ENCODE measurements at places on chromosomes 6 and 20. TPM values are rescaled to one million over a fixed set of nuclear protein-coding genes. Genes with fewer than 3 reads are reported as not detected.

DNA sequence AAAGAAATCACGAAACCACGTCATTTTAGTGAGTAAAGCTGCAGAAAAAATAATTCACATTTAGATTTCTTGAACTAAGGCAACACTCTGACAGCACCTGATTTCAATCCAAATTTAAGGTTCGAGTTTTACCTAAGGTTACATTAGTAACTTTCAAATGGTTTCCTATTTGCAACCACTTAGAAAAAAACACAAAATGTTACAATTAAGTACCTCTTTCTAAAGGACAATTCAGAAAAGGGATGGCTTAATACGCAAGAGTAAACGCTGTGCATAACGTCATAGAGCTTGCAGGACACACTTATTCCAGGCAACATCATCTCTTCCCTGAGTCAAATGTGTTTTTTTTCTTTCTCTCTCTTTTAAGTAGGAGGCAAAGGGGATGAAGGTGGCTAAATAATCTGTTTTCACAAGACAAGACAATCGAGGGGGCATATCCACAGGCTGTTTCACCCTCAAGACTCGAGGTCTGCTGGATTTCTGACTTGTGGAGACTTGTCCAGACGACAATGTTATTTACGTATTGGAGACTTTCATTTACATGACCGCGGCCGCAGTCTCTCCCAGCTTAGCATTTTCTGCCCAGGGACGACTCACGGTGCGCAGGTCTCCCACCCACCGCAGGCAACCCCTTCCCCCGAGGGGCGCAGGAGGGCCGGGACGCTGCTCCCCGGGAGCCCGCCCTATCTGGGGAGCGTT, 86.0 kb downstream of the SESN1 start:
- H3K36me3 ChIP-seq, result no peaks in the 10 kb centered on the region
- H3K4me3 ChIP-seq, result peak overlapping the region; percentile 68
- DNase-seq, result peak; percentile 40
- H3K27ac ChIP-seq, result peak overlapping the region; percentile 43

GRCh38 chr6:34333858-34334257, 58.6 kb downstream of the NUDT3 start:
- H3K4me3 ChIP-seq, result no peak overlapping the region
- no peak for DNase-seq
- no peak overlapping the region for H3K27ac ChIP-seq
- peaks cover 59% of the 10 kb centered on the region for H3K36me3 ChIP-seq
- no peaks in the 10 kb centered on the region for H3K4me1 ChIP-seq

DNA sequence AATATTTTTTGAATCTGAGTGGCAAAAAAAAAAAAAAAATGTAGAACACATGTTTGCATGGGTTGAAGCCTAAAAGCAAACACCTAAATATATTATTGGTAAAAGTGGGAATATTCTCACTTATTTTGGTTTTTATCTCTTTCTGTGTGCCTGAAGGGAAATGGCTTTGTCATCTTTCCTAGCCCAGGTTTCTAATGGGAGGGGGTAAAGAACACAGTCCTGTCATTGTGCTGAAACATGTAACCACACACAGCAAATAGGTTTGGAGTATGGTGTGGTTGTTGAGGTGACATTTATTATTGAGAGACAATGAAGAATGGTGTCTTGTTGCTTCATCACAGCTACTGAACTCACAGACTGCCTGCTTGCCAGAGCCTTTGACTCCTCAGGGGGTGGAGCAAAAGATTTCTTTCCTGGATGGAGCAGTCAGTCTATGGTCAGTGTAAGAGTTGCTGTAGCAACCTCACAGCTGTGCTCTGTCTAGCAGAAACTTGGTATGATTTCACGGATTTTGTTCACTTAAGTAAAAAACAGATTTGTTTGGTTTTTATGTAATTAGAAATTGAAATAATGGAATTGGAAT, 70.2 kb downstream of the CEP57L1 start:
- H3K4me3 ChIP-seq, result no peak overlapping the region
- peaks cover 19% of the 10 kb centered on the region for H3K36me3 ChIP-seq
- no peaks in the 10 kb centered on the region for H3K27me3 ChIP-seq
- no peaks in the 10 kb centered on the region for H3K4me1 ChIP-seq

- DNase-seq, result no peak
- no peaks in the 10 kb centered on the region for H3K36me3 ChIP-seq
- no peaks in the 10 kb centered on the region for H3K4me1 ChIP-seq
- no peak overlapping the region for H3K4me3 ChIP-seq
- no peak overlapping the region for H3K27ac ChIP-seq
- peaks cover 46% of the 10 kb centered on the region for H3K27me3 ChIP-seq
Observed at GRCh38 chr20:32050851-32051556, 1.0 kb upstream of the HCK start.

GRCh38 chr6:112245511-112246203, 8.7 kb downstream of the LAMA4 start:
- H3K4me3 ChIP-seq, result no peak overlapping the region
- H3K27me3 ChIP-seq, result no peaks in the 10 kb centered on the region
- no peaks in the 10 kb centered on the region for H3K4me1 ChIP-seq
- no peak overlapping the region for H3K27ac ChIP-seq

Gene RHAG
- total RNA-seq, result 327 TPM

Gene TAPBP
- total RNA-seq, result 74.0 TPM
